ENCODE measurements at places on chromosomes 6 and 20.
A peak's percentile ranks its signal among the peaks of the same experiment; 100 is the strongest.

GRCh38 chr6:158152659-158153058 lies 15.4 kb downstream of the SERAC1 start:
- DNase-seq = no peak

DNA sequence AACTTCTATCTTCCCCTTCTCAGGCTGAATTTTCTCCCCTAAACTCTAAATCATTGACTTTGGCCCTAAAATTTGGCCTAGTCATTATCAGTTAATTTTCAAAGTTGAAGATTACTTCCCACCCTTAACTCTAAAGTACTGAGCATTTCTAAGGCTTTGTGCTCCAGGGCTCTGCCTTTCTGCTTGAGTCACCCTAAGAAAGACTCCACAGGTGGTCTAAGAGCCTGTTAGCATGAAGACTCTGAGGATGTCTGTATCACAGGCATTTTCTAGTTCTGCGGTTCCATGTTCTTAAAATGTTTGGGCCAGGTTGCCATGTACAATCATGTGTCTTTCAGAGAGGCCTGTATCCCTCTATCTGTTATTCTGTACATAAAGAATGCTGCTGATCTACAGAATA lies 808.1 kb upstream of the MANEA start:
- no peak for DNase-seq

GRCh38 chr6:3102875-3103274 lies 15.6 kb upstream of the BPHL start:
- no peak for DNase-seq

DNA sequence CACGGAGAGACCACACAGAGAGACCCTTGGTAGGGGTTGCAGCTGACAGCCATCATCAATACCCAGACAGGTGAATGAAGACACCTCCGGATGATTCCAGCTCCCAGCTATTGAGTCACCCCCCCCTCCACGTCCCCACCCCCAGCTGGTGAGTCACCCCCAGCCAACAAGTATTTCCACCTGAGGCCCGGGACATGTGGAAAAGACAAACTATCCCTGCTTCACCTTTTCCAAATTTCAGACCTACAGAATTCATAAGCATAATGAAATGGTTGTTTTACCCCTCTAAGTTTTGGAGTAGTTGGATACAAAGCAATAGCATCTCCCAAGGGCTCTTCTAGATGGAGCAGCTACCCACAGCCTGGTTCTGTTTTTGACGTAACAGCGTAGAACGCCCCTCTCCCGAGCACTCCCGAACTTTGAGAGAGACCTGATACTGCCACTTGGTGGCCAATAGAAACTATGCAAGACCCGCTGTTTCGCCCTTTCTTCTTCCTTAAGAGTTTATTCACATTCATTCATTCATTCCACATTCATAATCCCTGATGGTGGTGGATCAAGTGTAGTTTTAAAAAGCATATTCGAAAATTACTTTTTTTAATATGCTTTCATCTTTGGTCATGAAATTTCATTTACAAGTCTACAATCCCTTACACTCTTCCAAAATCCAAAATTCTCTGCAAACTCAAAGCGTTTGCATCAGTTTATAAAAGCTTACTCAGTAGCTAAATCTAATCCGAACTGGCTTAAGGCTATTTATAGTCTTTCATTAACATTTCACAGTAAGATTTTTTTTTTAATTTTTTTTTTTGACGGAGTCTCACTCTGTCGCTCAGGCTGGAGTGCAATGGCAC lies 15.1 kb upstream of the PPP1R16B start:
- peak; percentile 80 for DNase-seq

Data from NCI-H526 (cell line).